ENCODE measurements at places on chromosomes 16 and 17.
A peak's percentile ranks its signal among the peaks of the same experiment; 100 is the strongest.

GRCh38 chr17:72639711-72640110, 452.8 kb downstream of the SLC39A11 start:
- no peak for DNase-seq

- DNase-seq: no peak
These were observed 132.3 kb upstream of the IRX3 start for GRCh38 chr16:54418903-54419302.

DNA sequence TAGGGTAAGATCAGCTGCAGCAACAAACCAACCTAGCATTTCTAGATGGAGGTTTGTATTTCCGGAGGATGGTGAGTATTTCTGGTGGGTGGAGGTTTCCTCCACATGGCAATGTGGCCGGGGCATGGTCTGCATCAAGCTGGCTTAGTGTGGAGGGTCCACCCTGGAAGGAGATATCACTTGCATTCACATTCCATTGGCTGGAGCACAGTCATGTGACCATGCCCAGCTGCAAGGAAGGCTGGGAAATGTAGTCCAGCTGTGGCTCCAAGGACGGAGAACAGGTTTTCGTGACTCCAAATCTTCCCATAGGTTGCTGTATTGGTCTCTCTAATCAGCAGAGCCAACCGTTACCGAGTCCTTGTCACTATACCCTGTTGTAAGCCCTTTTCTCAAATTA, 68.7 kb downstream of the RAI1 start:
- DNase-seq: peak; percentile 60

DNA sequence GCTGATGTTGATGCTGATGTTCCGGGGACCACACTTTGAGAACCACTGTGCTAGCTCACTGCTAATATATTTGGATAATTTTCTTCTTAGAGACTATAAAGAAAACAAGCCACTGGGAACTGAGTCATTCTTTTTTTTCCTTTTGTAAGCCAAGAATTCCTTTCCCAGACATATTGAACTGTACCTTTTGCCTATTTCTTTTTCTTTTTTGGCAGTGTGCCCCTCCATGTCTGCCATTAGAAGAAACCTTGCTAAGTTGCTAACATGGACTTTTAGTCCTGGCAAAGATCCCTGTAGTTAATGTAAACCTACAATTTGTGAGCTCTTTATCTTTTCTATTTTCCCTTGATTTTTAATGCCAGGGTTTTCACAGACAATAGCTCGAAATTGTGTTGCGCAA, 17.3 kb upstream of the ERCC4 start:
- no peak for DNase-seq

DNA sequence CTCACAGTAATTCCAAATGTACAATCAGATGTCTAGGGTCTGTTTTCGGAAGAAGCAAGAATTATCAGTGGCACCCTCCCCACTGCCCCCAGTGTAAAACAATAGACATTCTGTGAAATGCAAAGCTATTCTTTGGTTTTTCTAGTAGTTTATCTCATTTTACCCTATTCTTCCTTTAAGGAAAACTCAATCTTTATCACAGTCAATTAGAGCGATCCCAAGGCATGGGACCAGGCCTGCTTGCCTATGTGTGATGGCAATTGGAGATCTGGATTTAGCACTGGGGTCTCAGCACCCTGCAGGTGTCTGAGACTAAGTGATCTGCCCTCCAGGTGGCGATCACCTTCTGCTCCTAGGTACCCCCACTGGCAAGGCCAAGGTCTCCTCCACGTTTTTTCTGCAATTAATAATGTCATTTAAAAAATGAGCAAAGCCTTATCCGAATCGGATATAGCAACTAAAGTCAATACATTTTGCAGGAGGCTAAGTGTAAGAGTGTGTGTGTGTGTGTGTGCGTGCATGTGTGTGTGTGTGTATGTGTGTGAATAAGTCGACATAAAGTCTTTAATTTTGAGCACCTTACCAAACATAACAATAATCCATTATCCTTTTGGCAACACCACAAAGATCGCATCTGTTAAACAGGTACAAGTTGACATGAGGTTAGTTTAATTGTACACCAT, 59.7 kb downstream of the HLF start:
- peak; percentile 3 for DNase-seq

DNA sequence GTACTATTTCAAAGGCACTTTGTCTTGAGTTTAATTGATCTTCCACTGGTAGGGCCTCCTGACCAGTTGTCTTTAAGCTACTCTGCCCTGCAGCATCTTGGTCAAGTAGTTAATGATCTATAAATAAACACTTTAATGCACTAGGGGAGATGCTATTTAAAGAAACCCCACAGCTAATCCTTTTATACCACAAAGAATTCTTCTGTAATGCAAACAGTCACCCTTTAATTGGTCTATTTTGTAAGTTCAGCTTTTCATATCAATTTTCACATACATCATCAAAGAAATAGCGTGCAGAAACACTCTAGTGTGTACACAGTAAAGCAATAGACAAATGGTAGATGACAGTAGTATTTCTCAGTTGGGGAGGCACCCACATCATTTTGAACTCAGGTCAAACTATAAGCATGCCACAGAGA, 70.3 kb downstream of the PMP22 start:
- no peak for DNase-seq

DNA sequence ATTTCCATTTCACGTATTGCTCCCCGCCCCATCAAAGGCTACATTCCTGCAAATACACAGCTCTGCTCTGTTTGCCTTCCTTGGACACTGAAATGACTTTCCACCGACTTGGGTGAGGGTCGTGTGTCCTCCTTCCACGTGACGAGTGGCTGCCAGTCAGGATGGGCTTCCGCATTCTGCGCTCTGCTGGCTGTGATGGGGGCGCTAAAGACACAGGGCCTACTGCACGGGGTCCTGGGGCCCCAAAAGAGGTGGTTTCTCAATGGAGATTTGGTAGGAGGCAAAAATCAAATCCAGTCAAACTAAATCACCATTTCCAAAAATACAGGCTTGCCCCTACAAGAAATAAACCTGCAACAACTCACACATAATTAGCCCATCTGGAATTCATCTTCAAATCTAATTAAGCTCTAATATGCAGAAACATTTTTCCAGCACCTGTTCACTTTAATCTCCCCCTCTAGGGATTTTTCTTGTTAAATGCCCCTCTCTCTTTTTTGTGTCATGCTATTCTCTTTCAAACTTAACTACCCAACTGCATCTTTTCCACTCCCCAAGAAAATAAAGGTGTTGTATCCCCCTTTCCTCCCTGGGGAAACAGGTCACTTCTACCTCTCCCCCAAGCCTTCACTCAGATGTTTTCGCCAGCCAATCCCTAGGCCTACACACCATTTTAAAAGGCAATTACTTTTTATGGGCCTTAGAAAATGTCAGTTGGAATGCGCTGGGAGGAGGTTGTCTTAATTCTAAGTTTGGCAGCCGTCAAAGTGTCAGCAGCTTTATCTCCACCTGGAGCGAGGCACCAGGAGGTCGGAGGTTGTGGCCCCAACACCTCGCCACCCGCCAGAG, 21.9 kb upstream of the FAAP100 start:
- no peak for DNase-seq

- DNase-seq: no peak
These were observed 504.9 kb upstream of the HSBP1 start for GRCh38 chr16:83302853-83303252.

GRCh38 chr17:14712611-14713021, 411.7 kb downstream of the HS3ST3B1 start:
- DNase-seq: no peak

DNA sequence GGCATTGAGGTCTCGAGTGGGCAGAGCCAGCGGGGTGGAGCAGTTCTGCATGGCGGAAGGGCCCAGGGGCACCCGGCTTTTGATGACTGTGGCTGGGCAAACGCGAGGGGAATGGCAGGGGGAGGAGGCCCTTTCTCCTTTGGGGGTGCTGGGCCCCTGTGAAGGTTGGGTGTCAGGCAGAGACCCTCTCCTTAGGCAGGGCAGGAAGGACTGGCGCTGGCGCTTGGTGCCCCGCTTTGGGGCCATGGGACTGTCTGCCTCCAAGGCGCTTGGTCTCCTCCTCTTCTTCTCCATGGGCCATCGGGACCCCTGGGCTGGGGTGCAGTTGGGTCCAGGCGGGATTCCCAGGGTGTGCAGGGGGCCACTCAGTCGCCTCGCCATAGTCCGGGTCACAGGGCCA, 12.8 kb upstream of the GFAP start:
- DNase-seq: no peak

DNA sequence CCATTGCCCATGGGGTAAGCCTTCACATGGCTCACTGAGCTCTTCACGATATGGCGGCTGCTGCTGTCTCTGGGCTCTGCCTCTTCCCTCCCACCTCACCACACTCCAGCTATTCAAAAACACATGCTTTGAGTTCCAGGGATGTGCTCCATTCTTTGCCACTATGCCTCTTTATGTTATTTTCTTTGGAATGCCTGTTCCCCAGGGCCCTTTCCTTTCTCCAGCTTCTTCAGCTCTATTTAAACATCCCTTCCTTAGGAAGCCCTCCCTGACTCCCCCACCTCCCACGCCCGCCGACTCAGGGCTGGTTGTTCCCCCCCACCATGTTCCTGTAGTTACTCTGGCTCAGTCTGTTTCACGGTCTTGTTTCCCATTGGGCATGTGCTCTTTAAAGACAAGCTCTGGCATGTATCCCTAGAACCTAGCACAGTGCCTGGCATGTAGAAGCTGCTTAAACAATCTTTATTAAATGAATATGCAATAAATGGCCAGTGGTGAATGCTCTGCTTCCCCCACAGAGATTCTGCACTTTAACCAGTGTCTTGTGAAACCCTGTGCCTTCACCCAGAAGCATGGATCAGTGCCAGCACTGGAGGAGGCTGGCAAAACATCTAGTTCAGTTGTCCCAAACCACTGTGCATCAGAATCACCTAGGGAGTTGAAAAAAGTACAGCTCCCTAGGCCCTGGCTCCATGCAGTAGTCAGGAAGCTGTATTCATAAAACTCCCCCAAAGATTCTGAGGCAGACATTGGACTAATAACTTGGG, 6.9 kb downstream of the MYCBPAP start:
- no peak for DNase-seq

DNA sequence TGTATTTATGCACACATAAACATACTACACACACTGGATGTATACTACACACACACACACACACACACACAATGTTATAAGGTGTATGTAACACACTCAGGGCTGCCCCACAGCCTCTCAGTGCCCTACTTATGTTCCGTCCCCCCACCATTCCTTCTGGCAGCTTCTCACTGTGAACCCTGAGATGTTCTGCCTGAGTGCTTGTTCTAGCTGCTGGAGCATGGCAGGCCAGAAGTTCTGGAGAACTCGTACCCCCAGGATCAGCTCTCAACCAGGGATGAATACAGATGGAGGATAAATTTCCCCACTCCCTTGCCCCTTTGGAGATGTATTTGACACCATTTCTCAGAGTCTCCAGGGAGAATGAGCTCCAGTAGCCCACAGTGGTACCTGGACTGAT, 76.4 kb downstream of the CDH13 start:
- no peak for DNase-seq

GRCh38 chr16:51818342-51818944, 667.4 kb upstream of the SALL1 start:
- DNase-seq: no peak

GRCh38 chr16:2987833-2988232, 7.6 kb upstream of the PKMYT1 start:
- no peak for DNase-seq

DNA sequence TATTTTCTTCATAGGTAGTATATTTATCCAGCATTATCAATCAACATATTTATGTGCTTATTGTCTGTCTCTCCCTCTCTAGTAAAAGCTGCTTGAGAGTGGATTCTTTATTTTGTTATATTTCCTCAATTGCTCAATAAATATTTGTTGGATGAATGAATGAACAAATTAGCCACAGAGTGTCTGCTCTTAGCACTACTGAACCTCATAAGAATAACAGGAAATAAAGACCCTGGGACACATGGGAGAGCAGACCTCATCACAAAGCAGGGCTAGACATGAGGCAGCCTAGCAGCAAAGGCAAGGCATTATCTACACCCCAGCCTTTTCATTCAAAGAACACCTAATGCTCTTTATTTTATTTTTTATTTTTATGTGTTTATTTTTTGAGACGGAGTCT, 34.9 kb upstream of the TANC2 start:
- no peak for DNase-seq

GRCh38 chr16:364595-365491, 5.5 kb downstream of the MRPL28 start:
- no peak for DNase-seq

- DNase-seq: no peak
These were observed 5.9 kb downstream of the SLC38A7 start for GRCh38 chr16:58678716-58679115.

DNA sequence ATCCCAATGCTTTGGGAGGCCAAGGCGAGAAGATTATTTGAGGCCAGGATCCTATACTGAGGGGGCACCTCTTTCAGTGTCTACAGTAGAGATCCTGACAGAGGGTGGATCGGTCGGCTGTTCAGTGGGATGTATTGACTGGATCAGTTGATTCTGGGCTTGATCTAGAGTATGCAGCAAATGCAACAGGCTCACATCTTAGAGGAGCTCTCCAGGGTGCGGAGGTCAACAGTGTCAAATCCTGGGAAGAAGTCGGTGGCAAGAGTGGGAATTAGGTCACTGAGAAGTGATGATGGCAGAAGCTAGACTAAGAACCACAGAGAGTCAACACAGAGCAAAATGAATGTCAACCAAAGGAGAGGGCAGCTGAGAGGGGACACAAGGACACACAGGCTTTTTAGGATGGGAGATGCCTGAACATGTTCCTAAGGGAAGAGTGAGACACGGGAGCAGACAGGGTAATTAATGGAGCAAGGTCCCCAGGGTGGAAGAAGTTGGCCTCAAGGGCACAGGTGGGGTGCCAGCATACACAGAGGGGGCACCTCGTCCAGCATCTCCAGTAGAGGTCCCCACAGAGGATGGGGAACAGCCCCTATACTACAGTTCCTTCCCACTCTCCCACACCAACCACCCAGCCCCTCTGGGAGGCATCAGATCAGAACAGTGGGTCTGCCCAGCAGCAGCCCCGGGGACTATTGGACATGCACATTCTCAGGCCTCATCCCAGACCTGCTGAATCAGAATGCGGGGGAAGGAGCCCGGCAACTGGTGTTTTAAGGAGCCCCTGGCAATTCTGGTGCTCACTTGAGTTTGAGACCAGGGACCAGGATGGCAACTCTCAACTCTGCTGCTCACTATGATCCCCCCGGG, 10.0 kb upstream of the CYTH1 start:
- no peak for DNase-seq

DNA sequence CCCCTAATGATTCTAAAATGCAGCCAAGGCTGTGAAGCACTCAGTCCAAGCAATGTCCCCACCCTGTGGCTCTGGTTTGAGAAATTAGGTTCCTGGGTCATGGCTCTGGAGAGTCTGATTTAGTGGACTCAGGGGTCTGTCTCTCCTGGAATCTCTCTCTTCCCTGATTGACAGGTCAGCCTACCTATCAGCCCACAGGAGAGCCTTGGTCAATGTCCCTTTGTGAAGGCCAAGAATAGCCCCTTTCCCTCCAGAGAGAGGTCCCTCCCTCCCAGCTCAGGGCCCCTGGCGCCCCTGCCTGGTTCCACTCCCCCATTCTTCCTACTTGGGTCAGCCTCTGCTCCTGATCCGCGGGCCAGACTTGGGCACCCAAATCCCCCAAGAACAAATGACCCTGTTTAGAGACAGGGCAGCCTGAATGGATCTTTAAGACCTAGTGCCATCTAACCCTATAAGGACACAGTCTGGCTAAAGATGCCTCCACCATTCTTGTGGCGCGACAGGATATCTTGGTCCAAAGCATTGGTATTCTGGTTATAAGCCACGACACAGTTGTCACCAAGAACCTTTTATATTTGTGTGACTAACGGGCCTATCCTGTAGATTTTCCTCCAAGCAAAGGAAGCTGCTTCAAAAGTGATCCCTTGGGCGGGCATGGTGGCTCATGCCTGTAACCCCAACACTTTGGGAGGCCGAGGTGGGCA, 38.3 kb upstream of the PRSS54 start:
- no peak for DNase-seq

Data from CD4-positive, alpha-beta T cell treated with Interleukin-6 for 4 hours (primary cell).